Upper lobe of left lung (tissue), 6 donors: ENCODE measurements at places on chromosomes 12 and 14. TPM values are rescaled to one million over a fixed set of nuclear protein-coding genes. Genes with fewer than 3 reads are reported as not detected.

DNA sequence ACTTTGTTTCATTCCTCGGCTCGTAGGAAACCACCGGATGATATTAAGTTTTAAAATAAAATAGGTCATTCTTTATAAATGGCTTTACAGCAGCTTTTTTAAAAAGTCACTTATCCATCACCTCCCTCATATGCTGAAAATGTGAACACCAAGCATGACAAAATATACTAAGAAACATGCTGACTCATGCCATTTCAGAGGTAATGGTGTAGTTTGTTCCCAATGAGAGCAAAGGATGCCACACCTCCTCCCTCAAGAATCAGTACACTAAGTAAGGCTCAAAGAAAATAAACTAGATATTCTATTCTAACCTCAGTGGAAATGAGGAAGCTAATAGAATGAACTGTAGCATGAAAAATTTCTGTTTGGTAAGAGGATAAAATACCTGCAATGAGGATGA lies 5.5 kb upstream of the DIO2 start:
- no peak for DNase-seq
- no peak overlapping the region for H3K27ac ChIP-seq
- H3K36me3 ChIP-seq = no peaks in the 10 kb centered on the region
- no peaks in the 10 kb centered on the region for H3K27me3 ChIP-seq
- no peak overlapping the region for H3K4me3 ChIP-seq

GRCh38 chr14:67514203-67514607 lies 18.9 kb upstream of the PLEKHH1 start:
- DNase-seq = peak; percentile 33
- H3K4me1 ChIP-seq = peaks cover 10% of the 10 kb centered on the region
- peak overlapping the region; percentile 82 for H3K27ac ChIP-seq
- no peaks in the 10 kb centered on the region for H3K27me3 ChIP-seq

GRCh38 chr14:104723651-104724406 lies at the start of gene ADSS1:
ADSS1 (plus strand) TSS chr14:104724229; CDS start chr14:104724271, 42 bp downstream.
- peak; percentile 94 for DNase-seq
- no peaks in the 10 kb centered on the region for H3K27me3 ChIP-seq
- H3K4me3 ChIP-seq = peak within 1 kb of the TSS; percentile 88
- peaks cover 36% of the 10 kb centered on the region for H3K4me1 ChIP-seq
- peaks cover 14% of the 10 kb centered on the region for H3K36me3 ChIP-seq

DNA sequence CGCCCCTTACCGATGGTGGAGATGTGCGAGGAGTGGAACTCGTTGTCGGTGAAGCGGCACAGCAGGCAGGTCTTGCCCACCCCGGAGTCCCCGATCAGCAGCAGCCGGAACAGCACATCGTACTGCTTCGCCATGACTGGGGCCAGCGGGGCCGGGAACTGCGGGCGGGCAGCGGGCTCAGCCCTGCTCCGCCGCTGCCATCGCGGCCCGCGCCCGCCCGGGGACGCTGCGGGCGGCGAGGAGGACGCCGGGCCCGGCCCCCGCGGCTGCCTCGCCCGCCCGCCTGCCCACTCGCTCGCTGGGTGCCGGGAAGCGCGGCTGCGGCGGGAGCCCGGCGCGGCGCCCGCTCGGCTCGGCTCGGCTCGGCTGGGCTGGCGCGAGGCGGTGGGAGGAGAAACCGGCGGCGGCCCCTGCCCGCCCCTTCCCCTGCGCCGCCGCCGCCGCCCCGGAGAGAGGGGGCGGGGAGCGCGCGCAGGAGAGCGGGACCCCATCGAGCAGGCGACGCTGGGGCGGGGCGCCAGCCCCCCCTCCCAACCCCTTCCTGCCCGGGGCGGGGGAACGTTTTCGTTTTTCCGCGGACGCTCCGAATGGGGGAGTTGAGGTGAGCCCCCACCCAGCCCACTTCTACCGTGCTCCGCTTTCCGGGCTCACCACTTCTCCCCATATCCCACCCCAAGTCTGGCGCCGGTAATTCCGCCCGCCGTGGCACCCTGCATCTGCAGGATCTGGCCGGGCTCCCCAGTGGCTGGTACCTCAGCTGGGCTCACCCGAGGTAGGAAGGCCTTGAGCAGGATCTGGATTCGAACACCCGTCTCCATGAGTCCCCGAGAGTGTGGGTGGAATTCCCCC lies at the start of gene RAB15:
TSS of gene RAB15 (minus strand) at position 394 of the 849 bp plus-strand sequence. CDS start at position 134, 260 bp downstream.
- peak; percentile 24 for DNase-seq
- H3K27me3 ChIP-seq = no peaks in the 10 kb centered on the region
- H3K4me3 ChIP-seq = peak within 1 kb of the TSS; percentile 73

DNA sequence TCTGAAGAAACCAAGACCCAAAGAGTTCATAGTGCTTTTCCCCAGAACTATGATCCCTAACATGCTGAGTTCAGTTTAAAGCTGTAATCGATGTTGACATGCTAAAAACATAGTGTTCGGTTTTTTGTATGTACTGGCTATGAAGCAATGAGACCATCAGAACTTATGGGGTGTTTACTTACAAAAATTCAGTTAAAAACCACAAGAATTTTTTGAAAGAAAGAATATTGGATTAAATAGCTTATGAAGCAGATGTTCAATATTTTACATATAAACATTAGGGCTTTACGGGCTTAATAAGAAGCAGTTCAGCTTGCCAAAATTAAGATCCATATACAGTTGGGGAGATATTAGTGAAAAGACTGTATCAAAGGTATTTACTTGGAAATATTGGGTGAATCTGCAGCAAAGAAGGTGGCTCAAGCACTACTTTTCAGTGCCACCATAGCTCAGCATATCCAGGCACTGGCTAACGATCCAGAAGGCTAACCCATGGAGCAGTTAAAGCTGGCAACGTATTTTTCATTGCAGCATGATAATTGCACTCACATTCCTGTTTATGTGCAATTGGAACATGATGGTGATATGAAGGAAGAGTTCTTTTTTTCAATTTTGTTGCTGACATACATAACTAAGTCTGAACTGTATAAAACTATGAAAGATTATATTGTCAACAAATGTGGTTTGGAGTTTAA lies 125.9 kb downstream of the EFCAB11 start:
- no peaks in the 10 kb centered on the region for H3K27me3 ChIP-seq
- no peaks in the 10 kb centered on the region for H3K36me3 ChIP-seq
- no peak overlapping the region for H3K27ac ChIP-seq
- no peaks in the 10 kb centered on the region for H3K4me1 ChIP-seq

GRCh38 chr14:32134448-32135097 lies 57.5 kb downstream of the ARHGAP5 start:
- DNase-seq = no peak
- no peak overlapping the region for H3K27ac ChIP-seq
- H3K27me3 ChIP-seq = no peaks in the 10 kb centered on the region
- peaks cover 4% of the 10 kb centered on the region for H3K4me1 ChIP-seq
- H3K4me3 ChIP-seq = no peak overlapping the region
- peaks cover 9% of the 10 kb centered on the region for H3K36me3 ChIP-seq

The NTF3 gene
- total RNA-seq = 0.54 TPM

The TMPRSS12 gene
- total RNA-seq = not detected

The MYO1A gene
- total RNA-seq = 3.6 TPM

The ERBB3 gene
- 80.0 TPM for total RNA-seq
